CD14-positive monocyte (primary cell): ENCODE measurements at places on chromosomes 1 and 21.

DNA sequence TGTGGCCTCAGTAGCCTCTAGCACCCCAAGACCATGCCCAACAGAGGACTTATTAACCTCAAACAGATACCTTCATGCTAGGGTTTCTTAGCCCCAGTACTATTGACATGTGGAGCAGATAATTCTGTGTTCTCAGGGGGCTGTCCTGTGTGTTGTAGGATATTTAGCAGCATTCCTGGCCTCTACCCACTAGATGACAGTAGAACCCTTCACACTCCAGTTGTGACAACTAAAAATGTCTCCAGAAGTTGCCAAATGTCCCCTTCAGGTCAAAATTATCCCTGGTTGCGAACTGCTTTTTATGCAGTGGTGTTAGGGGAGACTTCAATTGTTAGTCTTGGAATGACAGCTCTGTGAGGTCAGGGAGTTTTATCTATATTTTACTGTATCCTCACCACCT lies 8.1 kb downstream of the KAZN start:
- no peak for DNase-seq

- peak; percentile 94 for DNase-seq
Observed at GRCh38 chr1:32339363-32339978, 3.4 kb upstream of the MARCKSL1 start.

- DNase-seq: no peak
Observed at GRCh38 chr1:98021126-98021525, 100.3 kb upstream of the DPYD start.

DNA sequence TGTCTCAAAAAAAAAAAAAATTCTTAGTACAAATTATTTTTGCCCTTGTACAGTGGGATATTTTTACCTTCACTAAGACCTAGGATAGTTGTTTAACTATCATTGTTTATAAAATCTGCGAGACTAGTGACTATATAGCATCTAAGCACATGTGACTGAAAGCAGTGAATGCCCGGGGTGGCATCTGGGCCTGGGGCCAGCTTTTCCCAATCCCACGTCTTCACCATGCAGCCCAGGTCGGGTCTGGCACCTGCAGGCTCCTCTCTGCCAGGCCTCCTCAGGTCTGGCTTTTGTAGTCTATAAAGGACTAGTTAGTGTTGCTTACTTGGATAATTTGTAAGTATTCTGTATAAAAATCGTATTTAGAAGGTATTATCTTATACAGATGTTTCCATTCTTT lies 40.8 kb downstream of the CBS start:
- DNase-seq: no peak
